ENCODE measurements at places on chromosomes 2 and 18. TPM values are rescaled to one million over a fixed set of nuclear protein-coding genes. Genes with fewer than 3 reads are reported as not detected.

The DOK6 gene
- polyA plus RNA-seq, result not detected

The FER1L5 gene
- polyA plus RNA-seq, result 0.04 TPM

The MZT2B gene
- 518 TPM for polyA plus RNA-seq

The HTR2B gene
- polyA plus RNA-seq, result not detected

The TCF7L1 gene
- polyA plus RNA-seq, result 24.1 TPM

GRCh38 chr18:47150029-47150823 is at the start of gene HDHD2:
TSS of gene HDHD2 (minus strand) at chr18:47150500. CDS start at chr18:47136439, 14,061 bp downstream.
- peak; percentile 48 for DNase-seq

- DNase-seq, result peak; percentile 20
Measured at GRCh38 chr2:43412114-43412753, 183.6 kb downstream of the THADA start.

DNA sequence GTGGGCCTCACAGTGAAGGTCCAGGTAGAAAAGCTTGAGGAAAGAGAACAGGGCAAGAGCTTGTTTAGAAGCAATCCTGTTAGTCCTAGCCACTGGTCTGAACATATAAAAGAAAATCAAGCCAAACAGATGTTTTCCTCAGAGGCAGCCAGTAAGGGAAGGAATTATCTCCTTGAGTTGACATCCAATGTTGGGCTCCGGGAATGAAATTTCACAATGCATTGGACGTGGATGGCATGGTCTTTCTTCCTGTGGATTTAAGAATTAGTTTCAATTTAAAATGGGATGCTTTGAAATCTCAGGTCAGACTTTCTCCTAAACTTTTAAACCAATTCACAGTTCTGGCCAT is 92.1 kb downstream of the ACKR3 start:
- DNase-seq, result no peak

DNA sequence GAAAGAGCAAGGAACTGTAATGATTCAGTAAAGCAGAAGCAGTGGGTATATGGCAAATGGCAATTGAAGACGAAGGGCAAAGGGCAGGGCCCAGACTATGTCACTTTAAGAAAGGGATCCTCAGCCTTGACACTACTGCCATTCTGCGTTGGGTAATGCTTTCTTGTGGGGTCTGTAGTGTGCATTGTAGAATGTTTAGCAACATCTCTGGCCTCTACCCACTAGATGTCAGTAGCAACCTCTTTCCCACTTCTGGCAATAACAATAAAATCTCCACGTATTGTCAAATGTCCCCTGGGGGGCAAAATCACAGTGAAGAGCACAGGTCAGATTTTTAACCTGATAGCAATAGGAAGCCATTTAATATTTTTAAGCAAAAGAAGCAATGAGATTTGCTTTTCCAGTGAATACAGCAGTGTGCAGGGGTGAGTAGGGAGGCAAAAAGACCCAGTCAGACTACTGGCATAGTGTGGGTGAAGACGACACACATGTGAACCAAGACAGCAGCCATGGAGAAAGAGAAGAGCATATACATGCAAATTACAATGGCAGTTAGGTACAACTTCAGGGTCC is 209.5 kb downstream of the DYM start:
- DNase-seq, result no peak

- no peak for DNase-seq
Measured at GRCh38 chr2:202164411-202164810, 74.0 kb downstream of the SUMO1 start.

DNA sequence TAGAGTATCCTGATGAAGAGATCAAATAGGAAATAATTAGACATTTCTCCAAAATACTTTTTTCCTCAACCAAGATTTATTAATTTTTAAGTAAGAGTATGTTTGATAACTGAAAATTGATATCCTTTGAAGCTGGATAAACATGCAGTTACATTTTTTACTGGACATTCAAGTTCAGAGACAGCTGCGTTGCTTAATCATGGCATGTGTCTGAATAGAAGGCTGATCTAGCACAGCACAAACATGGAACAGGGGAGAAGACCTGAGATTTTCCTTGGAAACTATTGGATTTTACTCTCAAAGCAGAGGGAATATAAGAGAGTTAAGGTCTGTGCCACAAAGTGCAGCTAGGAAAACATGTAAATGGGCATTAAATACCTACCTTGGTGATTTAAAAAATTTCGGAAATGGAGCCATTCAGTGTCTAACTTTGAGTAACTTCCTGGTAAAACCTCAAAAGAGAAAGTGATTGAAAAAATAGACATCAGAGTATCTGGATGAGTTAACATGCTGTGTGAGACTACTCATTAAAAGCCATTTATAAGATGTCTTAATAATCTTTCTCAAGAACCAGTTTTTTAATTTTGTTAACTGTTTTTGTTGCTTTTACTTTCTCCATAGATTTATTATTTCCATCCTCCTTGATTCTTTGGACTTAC is 31.8 kb downstream of the CRIM1 start:
- DNase-seq, result no peak
